ENCODE measurements at places on chromosomes 3 and 15. TPM values are rescaled to one million over a fixed set of nuclear protein-coding genes. Genes with fewer than 3 reads are reported as not detected.

The ZBED2 gene
- total RNA-seq: 3.2 TPM

The CD86 gene
- total RNA-seq: 0.17 TPM

The WDR48 gene
- 28.8 TPM for total RNA-seq

The UACA gene
- 19.2 TPM for total RNA-seq

The SLC28A2 gene
- total RNA-seq: not detected

The NIPA2 gene
- 58.5 TPM for total RNA-seq

The AGTR1 gene
- total RNA-seq: 0.17 TPM

The OR5H14 gene
- not detected for total RNA-seq

The LMAN1L gene
- total RNA-seq: not detected

The MASP1 gene
- not detected for total RNA-seq

The RMDN3 gene
- 40.0 TPM for total RNA-seq

The ACAN gene
- total RNA-seq: under 0.01 TPM

The SLC38A3 gene
- not detected for total RNA-seq

The ALCAM gene
- total RNA-seq: 67.6 TPM

The KCNMB3 gene
- 0.69 TPM for total RNA-seq

The LIPC gene
- not detected for total RNA-seq

The TRPM1 gene
- not detected for total RNA-seq

The PDCD10 gene
- 76.1 TPM for total RNA-seq

The PCOLCE2 gene
- 3.5 TPM for total RNA-seq

The GABRB3 gene
- total RNA-seq: 1.7 TPM

The NPTN gene
- 143 TPM for total RNA-seq

The SEMA3G gene
- total RNA-seq: 0.45 TPM

The MESP2 gene
- total RNA-seq: not detected

The RTP4 gene
- total RNA-seq: 0.50 TPM

The CNTN6 gene
- under 0.01 TPM for total RNA-seq

The ZPLD1 gene
- 3.8 TPM for total RNA-seq

The RAB8B gene
- 36.3 TPM for total RNA-seq

The CDHR4 gene
- 0.40 TPM for total RNA-seq

The LIPH gene
- 0.50 TPM for total RNA-seq

The TUSC7 gene
- not detected for total RNA-seq

The UBA7 gene
- 11.3 TPM for total RNA-seq

Measured in mammary epithelial cell (primary cell).